ENCODE measurements at places on chromosomes 13 and 19.

DNA sequence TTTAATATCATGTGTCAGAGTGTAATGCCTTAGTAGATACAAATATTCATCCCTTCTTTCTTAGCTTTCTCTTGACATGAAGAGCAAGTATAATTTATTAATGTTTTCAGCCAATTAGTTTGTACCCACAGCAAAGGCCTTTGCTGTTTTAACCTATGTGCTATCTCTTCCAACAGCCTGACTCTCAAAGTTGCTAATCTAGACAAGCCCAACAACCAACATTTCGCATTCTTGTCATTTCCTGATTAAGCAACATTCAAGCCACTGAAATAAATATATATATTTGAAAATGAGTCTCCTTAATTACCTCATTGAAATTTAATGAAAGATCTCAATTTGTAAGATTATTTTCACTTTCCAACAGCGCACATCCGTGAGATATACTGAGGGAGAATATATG is 18.5 kb downstream of the EPSTI1 start:
- DNase-seq = no peak

- DNase-seq = no peak
These were observed 13.5 kb upstream of the TPM4 start for GRCh38 chr19:16062789-16063188.

DNA sequence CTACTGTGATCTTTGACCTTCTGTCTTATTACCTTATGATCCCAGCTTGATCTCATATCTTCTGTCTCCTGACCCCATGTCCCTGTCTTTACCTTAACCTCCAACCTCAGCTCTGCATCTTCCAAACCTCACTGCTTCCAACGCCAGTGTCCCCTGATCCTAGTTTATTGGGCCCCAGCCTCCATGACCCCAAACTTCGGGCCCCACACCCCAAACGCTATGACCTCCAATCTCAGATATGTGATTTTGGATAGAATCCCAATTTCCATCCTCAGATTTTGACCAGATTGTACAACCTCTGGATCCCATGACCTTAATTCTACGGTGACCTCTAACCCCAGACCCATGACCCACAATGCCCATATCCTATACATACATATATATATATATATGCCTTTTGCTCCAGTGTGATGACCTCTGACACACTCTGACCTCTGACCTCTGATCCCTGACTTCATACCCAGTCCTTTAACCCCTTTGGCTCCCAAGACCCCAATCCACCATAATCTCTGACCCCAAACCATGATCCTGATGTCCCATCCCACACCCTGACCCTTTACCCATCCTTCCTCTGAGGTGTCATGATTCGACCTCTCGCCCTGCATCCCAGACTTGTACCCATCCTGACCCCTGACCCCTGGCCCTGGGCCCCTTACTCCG is 3.5 kb downstream of the KLK12 start:
- no peak for DNase-seq

- no peak for DNase-seq
These were observed 221.0 kb downstream of the KLF12 start for GRCh38 chr13:73913079-73913740.

DNA sequence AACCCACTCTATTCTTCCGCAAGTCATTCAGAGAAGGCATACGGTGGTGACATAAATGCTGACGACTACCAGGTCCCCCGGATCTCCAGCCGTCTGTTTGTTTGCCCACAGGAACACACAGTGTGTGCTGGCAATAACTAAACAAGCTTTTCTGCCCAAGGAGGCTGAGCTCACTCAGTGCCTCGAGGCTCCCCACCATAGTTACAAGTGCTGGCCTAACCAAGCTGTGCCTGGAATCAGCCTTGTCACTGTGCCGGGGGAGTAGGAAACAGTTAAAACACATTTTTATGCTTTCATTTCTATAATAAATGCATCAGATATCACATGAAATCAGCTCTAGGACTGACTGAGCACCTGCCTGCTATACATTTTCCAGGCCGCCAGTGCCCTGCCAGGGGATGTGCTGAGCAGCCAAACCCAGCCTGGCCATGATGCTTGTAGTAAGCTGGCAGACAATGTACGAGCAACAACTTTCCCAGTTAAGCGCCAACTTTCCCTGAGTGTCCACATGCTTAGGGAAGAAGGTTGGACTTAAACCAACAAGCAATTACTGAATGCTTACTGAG is 28.1 kb downstream of the BRD4 start:
- no peak for DNase-seq
